ENCODE measurements at places on chromosomes 7 and 10. TPM values are rescaled to one million over a fixed set of nuclear protein-coding genes. Genes with fewer than 3 reads are reported as not detected.

- no peak overlapping the region for H3K4me3 ChIP-seq
- DNase-seq: no peak
- no peaks in the 10 kb centered on the region for H3K27me3 ChIP-seq
- H3K4me1 ChIP-seq: no peaks in the 10 kb centered on the region
These were observed 11.6 kb downstream of the SCART1 start for GRCh38 chr10:133465191-133465949.

Gene ASIC3
- 6.0 TPM for total RNA-seq

GRCh38 chr10:129965425-129965808 lies 1.3 kb upstream of the EBF3 start:
- H3K27ac ChIP-seq: no peak overlapping the region
- DNase-seq: no peak
- H3K4me1 ChIP-seq: peaks cover 35% of the 10 kb centered on the region
- H3K27me3 ChIP-seq: peaks cover 90% of the 10 kb centered on the region
- peak overlapping the region; percentile 80 for H3K4me3 ChIP-seq
- peaks cover 4% of the 10 kb centered on the region for H3K36me3 ChIP-seq

GRCh38 chr10:29612657-29613056 lies 22.1 kb downstream of the SVIL start:
- no peaks in the 10 kb centered on the region for H3K27me3 ChIP-seq
- no peak overlapping the region for H3K4me3 ChIP-seq
- peaks cover 22% of the 10 kb centered on the region for H3K36me3 ChIP-seq

- H3K27ac ChIP-seq: no peak overlapping the region
- no peaks in the 10 kb centered on the region for H3K36me3 ChIP-seq
- H3K4me3 ChIP-seq: no peak overlapping the region
- DNase-seq: no peak
These were observed 33.6 kb downstream of the VWA2 start for GRCh38 chr10:114272696-114273095.

- H3K27ac ChIP-seq: no peak overlapping the region
- no peaks in the 10 kb centered on the region for H3K27me3 ChIP-seq
- no peaks in the 10 kb centered on the region for H3K36me3 ChIP-seq
These were observed 29.1 kb upstream of the NRBF2 start for GRCh38 chr10:63103971-63104409.

- H3K4me1 ChIP-seq: no peaks in the 10 kb centered on the region
- H3K27ac ChIP-seq: no peak overlapping the region
- H3K4me3 ChIP-seq: no peak overlapping the region
- H3K27me3 ChIP-seq: peaks cover 4% of the 10 kb centered on the region
- H3K36me3 ChIP-seq: no peaks in the 10 kb centered on the region
These were observed 112.2 kb downstream of the KIF20B start for GRCh38 chr10:89813546-89813945.

Gene INSYN2A
- 0.09 TPM for total RNA-seq

DNA sequence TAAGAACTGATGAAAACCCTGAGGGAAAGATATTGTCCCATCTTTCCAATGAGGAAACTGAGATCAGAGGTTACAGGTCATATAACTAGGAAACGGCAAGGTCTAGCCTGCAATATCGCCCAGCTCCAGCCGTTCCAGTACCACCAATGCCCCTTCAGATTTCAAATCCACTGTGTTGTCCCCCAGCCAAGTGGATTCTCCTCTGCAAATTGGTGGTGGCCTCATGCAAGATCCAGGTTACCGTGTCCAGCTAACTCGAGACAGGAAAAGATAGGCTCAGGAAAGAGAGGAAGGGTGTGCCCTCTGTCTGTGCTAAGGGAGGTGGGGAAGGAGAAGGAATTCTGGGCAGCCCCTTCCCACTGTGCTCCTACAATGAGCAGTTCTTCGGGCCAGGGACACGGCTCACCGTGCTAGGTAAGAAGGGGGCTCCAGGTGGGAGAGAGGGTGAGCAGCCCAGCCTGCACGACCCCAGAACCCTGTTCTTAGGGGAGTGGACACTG lies 25.3 kb downstream of the PRSS2 start:
- peaks cover 8% of the 10 kb centered on the region for H3K4me1 ChIP-seq
- peak overlapping the region; percentile 72 for H3K4me3 ChIP-seq
- H3K36me3 ChIP-seq: no peaks in the 10 kb centered on the region
- peaks cover 92% of the 10 kb centered on the region for H3K27me3 ChIP-seq
- DNase-seq: no peak
- no peak overlapping the region for H3K27ac ChIP-seq

- no peaks in the 10 kb centered on the region for H3K4me1 ChIP-seq
- H3K27me3 ChIP-seq: no peaks in the 10 kb centered on the region
- no peak for DNase-seq
- peaks cover 2% of the 10 kb centered on the region for H3K36me3 ChIP-seq
These were observed 100.5 kb downstream of the NPY start for GRCh38 chr7:24384362-24385030.

GRCh38 chr7:16579216-16579615 lies 52.6 kb downstream of the LRRC72 start:
- DNase-seq: no peak
- no peaks in the 10 kb centered on the region for H3K27me3 ChIP-seq
- H3K27ac ChIP-seq: no peak overlapping the region
- H3K36me3 ChIP-seq: no peaks in the 10 kb centered on the region
- no peaks in the 10 kb centered on the region for H3K4me1 ChIP-seq
- no peak overlapping the region for H3K4me3 ChIP-seq

GRCh38 chr7:111071556-111071955 lies 19.4 kb upstream of the LRRN3 start:
- H3K27me3 ChIP-seq: no peaks in the 10 kb centered on the region
- DNase-seq: no peak
- no peak overlapping the region for H3K27ac ChIP-seq
- peaks cover 25% of the 10 kb centered on the region for H3K4me1 ChIP-seq
- H3K4me3 ChIP-seq: no peak overlapping the region

GRCh38 chr7:12567015-12567414 lies 3.5 kb upstream of the SCIN start:
- H3K27me3 ChIP-seq: peaks cover 55% of the 10 kb centered on the region
- H3K27ac ChIP-seq: no peak overlapping the region
- H3K4me1 ChIP-seq: peaks cover 13% of the 10 kb centered on the region
- no peaks in the 10 kb centered on the region for H3K36me3 ChIP-seq
- DNase-seq: no peak

DNA sequence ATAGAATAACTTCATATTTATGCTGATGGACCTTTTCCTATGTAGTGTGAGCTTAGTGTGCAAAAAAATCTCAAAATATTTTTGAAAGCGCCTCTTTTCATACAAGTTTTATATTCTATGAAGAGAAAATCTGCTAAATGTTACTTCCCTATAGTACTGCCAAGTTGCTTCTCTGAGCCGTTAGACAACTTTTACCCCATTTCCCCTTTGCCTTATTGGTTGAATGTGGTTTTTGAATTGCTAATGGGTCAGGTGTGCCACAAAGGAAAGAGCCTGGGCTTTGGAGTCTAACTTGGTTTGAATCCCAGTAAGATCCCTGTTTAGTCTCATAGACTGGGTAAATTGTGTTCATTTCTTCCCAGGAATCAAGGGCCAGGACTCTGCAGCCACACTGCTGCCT lies 261.5 kb downstream of the SNX10 start:
- H3K4me3 ChIP-seq: no peak overlapping the region
- peaks cover 11% of the 10 kb centered on the region for H3K27me3 ChIP-seq
- DNase-seq: no peak
- no peaks in the 10 kb centered on the region for H3K36me3 ChIP-seq
- peaks cover 5% of the 10 kb centered on the region for H3K4me1 ChIP-seq

GRCh38 chr10:128738386-128738915 lies 612.2 kb upstream of the MKI67 start:
- DNase-seq: no peak
- no peaks in the 10 kb centered on the region for H3K27me3 ChIP-seq
- no peak overlapping the region for H3K27ac ChIP-seq
- no peak overlapping the region for H3K4me3 ChIP-seq
- peaks cover 45% of the 10 kb centered on the region for H3K4me1 ChIP-seq

DNA sequence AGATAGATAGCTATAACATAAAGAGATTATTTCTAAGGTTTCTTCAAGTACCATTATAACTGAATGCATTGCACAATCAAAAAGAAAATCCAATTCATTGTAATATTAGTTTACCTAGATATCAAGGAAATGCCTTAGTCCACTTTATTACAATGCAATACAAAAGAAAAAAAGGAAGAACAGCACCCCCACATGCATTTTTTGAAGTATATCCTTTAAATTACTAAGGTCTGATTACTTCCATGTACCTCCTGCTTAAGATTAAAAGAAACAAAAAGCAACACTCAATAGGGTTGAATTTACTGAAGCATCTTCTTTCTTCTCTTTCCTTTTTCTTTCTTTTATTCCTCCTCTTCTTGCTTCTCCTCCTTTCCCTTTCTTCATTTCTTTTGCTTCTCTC lies 973.8 kb upstream of the LRRTM3 start:
- H3K4me1 ChIP-seq: no peaks in the 10 kb centered on the region
- H3K27me3 ChIP-seq: no peaks in the 10 kb centered on the region
- H3K27ac ChIP-seq: no peak overlapping the region
- no peak for DNase-seq
- no peaks in the 10 kb centered on the region for H3K36me3 ChIP-seq

- peak overlapping the region; percentile 56 for H3K4me3 ChIP-seq
- peak overlapping the region; percentile 79 for H3K27ac ChIP-seq
- DNase-seq: no peak
- H3K4me1 ChIP-seq: peaks cover 60% of the 10 kb centered on the region
- H3K36me3 ChIP-seq: peaks cover 16% of the 10 kb centered on the region
These were observed 33.6 kb downstream of the JMJD1C start for GRCh38 chr10:63431962-63432797.

Gene CXCL12
- 3.6 TPM for total RNA-seq

DNA sequence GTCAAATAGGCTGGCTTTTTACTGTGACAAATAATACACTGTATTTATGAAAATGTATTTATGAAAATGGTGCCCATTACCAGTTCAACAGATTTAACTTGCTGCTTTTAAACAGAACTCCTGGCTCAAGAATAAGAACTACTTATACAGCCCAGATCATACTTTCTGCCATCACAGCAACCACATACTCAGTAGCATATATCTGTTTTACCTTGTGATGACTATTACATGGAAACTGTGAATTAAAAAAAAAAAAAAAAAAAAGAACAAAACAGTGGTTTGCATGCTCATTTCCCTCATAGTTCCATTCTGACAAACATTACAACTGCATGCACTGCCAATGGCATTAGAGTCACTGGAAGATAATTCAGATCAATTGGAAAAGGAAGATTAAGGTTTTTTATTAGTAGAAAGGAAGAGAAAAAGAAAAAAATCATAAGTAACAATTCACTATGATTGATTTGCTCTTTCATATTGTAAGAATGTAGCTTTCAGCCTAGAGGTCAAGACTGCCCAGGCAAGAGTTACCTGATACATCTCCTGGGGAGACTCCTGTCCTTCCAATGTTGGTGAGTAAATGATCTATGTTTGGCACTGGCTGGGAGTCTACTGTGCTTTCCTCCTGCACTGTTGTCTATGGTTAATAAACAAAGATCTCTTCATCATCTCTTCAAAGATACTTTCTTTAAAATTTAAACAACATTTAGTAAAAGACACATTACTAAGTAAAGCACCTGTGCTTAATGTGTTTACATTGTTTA lies 132.8 kb downstream of the ARHGAP21 start:
- H3K27me3 ChIP-seq: no peaks in the 10 kb centered on the region
- H3K4me1 ChIP-seq: no peaks in the 10 kb centered on the region
- H3K4me3 ChIP-seq: no peak overlapping the region
- peaks cover 14% of the 10 kb centered on the region for H3K36me3 ChIP-seq
- no peak for DNase-seq
- no peak overlapping the region for H3K27ac ChIP-seq

- no peak overlapping the region for H3K27ac ChIP-seq
- H3K27me3 ChIP-seq: no peaks in the 10 kb centered on the region
- H3K36me3 ChIP-seq: no peaks in the 10 kb centered on the region
- H3K4me3 ChIP-seq: no peak overlapping the region
These were observed 363.6 kb downstream of the ANKRD30A start for GRCh38 chr10:37488792-37489657.

DNA sequence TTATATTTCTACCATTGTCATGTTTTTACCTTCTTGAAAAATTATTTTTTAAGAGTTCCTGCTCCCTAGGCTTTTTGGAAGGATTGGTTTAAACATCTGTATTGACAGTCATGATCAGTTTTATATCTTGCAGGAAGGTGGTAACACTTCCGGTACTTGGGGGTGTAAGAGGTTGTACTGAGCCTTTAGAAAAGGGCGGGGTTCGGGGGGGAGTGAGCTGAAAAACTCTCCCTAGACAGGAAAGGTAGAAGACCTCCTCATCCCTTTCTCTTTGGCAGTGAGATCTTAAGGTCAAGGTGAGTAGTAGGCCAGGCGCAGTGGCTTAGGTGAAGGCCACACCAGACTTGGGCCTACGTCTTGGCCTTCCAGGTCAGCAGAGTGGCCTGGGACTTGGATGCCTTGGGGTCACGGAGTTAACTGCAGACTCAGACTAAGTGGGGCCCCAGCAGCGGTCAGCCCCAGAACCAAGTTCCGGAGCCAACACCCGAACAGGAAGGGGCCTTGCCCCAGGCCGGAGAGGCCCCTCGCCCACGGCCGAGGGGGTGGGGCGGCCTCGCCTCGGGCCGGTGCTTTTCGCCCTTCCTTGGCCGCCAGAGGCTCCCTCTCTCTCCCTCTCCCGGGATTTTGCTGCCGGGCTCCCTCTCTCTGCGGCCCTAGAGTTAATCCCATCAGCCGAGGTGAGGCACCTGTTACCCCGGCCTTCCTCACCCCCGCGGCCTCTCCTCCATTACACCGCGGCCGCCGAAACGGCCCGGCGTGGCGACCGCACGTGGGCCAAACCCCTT lies at the start of gene PPP1R9A:
PPP1R9A (plus strand) TSS at position 569 of the 785 bp plus-strand sequence. CDS start 2,520 bp downstream, outside the sequence.
- H3K27me3 ChIP-seq: no peaks in the 10 kb centered on the region
- H3K36me3 ChIP-seq: peaks cover 5% of the 10 kb centered on the region
- DNase-seq: no peak
- H3K4me3 ChIP-seq: peak within 1 kb of the TSS; percentile 95

DNA sequence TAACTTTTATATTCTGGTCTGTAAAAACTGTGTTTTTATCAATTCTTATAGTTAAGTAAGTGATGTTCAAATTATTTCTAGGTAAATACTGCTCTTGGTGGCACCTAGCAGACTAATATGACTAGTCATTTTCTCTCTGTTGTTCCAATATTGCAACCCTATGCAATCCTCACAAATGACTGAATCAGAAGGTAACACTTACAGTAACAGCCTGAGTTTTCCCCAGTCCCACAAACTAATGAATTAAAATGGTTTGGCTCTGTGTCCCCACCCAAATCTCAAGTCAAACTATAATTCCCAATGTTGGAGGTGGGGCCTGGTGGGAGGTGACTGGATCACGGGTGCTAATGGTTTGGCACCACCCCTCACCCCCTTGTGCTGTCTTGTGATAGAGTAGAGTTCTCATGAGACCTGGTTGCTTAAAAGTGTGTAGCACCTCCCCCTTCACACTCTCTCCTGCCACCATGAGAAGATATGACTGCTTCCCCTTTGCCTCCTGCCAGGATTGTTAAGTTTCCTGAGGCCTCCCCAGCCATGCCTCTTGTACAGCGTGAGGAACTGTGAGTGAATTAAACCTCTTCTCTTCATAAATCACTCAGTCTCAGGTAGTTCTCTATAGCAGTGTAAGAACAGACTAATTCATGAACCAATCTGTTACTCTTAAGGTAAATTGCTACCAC lies 43.5 kb downstream of the MTPN start:
- H3K4me3 ChIP-seq: no peak overlapping the region
- H3K27ac ChIP-seq: peak overlapping the region; percentile 60
- no peaks in the 10 kb centered on the region for H3K36me3 ChIP-seq
- H3K4me1 ChIP-seq: peaks cover 21% of the 10 kb centered on the region
- H3K27me3 ChIP-seq: no peaks in the 10 kb centered on the region
- DNase-seq: no peak

All from neural crest cell (in vitro differentiated cells).